ENCODE measurements at places on chromosomes 12 and 14.
A peak's percentile ranks its signal among the peaks of the same experiment; 100 is the strongest.

DNA sequence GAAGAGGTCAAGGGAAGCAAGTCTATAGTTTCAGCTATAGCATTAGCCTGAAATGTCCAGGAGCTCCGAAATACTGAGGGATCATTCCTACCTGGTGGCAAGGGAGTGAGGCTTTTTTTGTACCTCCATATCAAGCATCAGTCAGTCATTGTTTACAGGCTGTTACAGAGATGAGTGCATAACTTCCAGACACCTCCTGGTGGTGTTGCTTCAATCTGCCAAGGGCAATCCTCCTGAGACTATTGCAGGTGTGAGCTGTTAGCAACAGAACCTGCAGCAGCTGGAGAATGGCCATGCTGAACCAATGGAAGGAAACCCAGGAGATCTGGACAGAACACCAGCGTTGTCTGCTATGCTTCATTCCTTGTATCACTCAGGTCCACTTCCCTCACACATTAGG lies 80.0 kb upstream of the SLC8A3 start:
- no peak for DNase-seq

DNA sequence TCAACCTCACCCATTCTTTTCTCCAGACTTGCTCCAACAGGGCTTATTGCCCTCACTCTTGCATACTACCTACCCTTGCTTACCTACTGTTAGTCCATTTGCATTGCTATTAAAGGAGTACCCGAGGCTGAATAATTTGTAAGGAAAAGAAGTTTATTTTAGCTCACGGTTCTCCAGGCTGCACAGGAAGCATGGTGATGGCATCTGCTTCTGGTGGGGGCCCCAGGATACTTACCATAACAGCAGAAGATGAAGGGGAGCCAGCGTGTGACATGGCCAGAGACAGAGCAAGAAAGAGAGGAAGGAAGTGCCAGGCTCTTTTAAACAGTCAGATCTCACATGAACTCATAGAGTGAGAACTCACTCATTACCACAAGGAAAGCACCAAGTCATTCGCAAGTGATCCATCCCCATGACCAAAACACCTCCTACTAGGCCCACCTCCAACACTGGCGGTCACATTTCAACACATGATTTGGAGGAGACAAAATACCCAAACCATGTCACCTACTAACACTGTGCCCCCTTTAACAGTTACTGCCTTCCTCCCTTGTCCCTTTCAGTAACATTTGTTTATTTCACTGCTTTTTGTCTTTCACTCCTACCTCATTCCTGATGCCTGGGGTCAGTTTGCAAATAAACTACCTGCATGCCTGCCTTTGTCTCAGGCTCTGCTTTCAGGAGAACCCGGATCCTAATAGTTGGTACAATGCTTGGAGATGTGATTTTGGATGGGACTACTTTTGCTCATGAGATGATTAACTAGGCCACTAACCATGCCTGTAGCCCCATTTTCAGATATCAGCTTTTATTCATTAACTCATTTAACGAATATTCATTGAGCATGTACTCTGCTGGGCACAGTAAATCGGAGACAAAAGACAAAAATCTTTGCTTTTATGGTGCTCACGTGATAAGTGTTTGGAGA lies 41.6 kb upstream of the CSRP2 start:
- no peak for DNase-seq

- DNase-seq: peak; percentile 65
Measured at GRCh38 chr12:81627336-81628189, 131.6 kb downstream of the PPFIA2 start.

DNA sequence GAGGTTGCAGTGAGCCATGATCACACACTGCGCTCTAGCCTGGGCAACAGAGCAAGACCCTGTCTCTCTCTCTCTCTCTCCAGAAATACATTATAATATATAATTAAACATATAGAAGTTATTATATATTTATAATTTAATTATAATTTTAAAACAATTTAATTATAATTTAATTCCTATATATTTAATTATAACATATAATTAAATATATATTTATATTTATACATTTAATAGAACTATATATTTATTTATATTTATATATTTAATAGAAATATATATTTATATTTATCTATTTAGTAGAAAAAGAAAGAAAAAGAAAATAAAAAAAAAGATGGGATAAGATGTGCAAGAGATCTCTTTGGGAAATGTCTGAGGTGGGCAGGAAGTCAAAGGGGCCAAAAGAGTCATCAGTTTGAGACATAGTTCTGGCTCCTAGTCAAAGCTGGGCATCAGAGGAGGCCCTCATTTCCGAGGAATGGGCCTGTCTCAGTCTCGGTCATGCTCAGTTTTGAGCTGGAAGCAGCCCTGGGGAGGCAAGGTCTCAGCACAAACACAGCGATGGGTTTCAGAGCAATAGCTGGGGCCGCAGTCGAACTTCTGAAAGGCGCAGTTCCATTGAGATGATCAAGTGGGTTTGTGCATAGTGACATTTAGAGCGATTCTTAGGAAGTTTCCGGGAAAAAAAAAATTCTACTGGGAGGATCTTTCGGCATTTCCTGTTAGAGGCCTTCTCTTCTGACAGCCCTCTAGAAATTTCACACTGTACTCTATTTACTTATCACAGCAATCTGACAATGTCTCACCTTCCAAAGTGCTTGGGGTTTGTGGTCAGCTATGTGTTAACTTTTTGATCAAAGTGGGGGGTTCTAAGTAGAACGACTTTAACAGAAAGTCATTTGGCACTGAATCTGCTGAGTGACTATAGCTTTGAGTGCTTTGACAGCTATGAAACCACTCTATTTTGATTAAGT lies 58.7 kb upstream of the GZMB start:
- DNase-seq: no peak

GRCh38 chr12:76460807-76461206 lies 98.8 kb downstream of the OSBPL8 start:
- DNase-seq: no peak

- no peak for DNase-seq
Measured at GRCh38 chr12:109099431-109100020, 2.1 kb downstream of the UNG start.

Data from SW 1271 (cell line).